ENCODE measurements at places on chromosomes 3 and 15. TPM values are rescaled to one million over a fixed set of nuclear protein-coding genes. Genes with fewer than 3 reads are reported as not detected.

The BTLA gene
- total RNA-seq = not detected

The SEMA5B gene
- total RNA-seq = 0.55 TPM

The ZNF445 gene
- total RNA-seq = 12.4 TPM

The MAPK6 gene
- total RNA-seq = 20.0 TPM

GRCh38 chr15:29859973-29860715, 37.9 kb upstream of the TJP1 start:
- H3K4me3 ChIP-seq = no peak overlapping the region
- no peak overlapping the region for H3K27ac ChIP-seq
- DNase-seq = no peak
- no peaks in the 10 kb centered on the region for H3K27me3 ChIP-seq
- H3K36me3 ChIP-seq = no peaks in the 10 kb centered on the region
- H3K4me1 ChIP-seq = peaks cover 2% of the 10 kb centered on the region

DNA sequence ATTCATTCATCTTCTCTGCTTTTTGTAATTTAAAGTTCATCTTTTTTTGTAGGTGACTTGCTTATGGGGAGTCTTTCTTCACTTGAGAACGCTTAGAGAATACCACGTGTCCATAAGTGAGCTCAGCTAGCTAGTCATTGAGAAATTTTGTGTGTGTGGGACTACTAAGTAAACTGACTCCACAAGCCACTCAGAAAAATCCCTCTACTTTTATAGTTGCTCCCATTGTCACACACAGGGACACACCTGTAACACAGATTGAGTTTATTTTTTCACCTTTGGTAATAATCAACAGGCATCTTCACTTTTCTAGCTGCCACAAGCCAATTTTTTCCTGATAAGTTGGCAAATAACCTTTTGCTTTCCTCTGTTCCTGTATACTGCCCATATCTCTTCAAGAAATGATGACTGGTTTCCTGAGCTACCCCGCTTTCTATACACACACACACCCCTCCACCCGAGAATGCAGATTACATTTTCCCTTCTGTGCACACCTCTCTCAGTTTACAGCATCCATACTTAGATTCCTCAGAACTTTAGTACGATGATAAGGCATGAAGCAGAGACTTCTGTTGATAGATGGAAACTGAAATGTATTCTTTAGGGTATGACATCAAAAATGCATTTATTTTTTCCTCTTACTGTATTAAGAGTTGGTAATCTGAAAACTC, 4.6 kb downstream of the TSC22D2 start:
- H3K27me3 ChIP-seq = no peaks in the 10 kb centered on the region
- H3K4me1 ChIP-seq = no peaks in the 10 kb centered on the region
- no peak for DNase-seq
- peak overlapping the region; percentile 89 for H3K4me3 ChIP-seq
- no peaks in the 10 kb centered on the region for H3K36me3 ChIP-seq

DNA sequence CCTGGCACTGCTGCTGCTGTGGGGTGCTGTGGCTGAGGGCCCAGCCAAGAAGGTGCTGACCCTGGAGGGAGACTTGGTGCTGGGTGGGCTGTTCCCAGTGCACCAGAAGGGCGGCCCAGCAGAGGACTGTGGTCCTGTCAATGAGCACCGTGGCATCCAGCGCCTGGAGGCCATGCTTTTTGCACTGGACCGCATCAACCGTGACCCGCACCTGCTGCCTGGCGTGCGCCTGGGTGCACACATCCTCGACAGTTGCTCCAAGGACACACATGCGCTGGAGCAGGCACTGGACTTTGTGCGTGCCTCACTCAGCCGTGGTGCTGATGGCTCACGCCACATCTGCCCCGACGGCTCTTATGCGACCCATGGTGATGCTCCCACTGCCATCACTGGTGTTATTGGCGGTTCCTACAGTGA, 2.1 kb downstream of the GRM2 start:
- no peak overlapping the region for H3K4me3 ChIP-seq
- H3K36me3 ChIP-seq = peaks cover 5% of the 10 kb centered on the region
- peaks cover 6% of the 10 kb centered on the region for H3K4me1 ChIP-seq
- DNase-seq = no peak
- no peak overlapping the region for H3K27ac ChIP-seq

DNA sequence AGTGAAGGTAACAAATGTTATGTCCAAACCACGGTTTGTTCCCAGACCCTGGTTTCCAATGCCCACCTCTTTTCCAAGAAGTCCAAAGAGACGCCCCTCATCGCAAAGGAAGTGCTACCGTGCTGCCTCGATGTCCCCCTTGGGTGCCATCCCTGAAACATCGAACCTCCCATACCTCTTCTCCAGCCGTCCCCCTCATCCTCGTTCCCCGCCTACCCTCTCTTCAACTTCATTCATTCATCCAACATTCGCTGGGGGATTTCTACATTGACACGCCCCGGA, 467 bp downstream of the TIPIN start:
- peak overlapping the region; percentile 85 for H3K27ac ChIP-seq
- H3K27me3 ChIP-seq = no peaks in the 10 kb centered on the region
- H3K4me1 ChIP-seq = peaks cover 11% of the 10 kb centered on the region
- DNase-seq = no peak
- H3K36me3 ChIP-seq = no peaks in the 10 kb centered on the region

GRCh38 chr3:177906578-177907229, 629.5 kb upstream of the KCNMB2 start:
- no peak overlapping the region for H3K4me3 ChIP-seq
- no peak for DNase-seq
- peaks cover 20% of the 10 kb centered on the region for H3K4me1 ChIP-seq
- H3K27ac ChIP-seq = peak overlapping the region; percentile 80

Measured in sigmoid colon (tissue), 7 donors.